ENCODE measurements at places on chromosomes 2 and 18.

GRCh38 chr2:70833246-70833645 lies 2.4 kb downstream of the CD207 start:
- no peak for DNase-seq

DNA sequence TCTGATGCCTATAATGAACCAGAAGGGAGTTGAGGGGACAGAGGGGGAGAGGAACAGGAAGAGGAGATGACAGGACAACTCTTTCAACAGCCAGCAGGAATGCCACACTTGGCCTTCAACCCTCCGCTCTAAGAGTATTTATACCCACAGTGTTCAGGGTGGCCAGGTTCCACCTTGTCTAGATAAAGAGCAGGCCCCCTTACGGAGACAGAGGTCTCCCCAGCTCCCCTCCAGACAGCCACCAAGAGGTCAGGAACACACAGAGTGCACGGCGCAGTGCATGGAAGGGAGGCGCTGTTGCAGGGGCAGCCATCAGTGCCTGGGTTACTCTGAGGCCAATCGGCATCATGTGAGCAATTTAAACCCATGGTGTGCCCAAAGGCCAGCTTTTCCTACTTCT lies 176.9 kb downstream of the SMAD7 start:
- DNase-seq = no peak

DNA sequence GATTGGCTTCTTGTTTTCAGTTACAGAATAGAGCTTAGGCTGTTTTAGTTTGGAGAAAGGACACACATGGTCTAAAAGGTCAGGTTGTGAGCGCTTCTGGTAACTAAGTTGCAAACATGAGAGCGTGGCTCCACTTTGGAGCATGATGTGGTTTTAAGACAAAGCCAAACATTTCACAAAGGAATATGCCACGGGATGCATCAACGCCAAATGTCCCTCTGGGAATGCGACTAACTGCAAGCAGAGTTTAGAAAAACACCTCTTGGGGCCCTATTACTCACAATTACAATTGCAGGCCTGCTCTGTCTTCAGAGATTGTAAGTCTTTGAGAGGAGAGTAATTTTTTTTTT lies 25.4 kb downstream of the MYO7B start:
- DNase-seq = no peak

DNA sequence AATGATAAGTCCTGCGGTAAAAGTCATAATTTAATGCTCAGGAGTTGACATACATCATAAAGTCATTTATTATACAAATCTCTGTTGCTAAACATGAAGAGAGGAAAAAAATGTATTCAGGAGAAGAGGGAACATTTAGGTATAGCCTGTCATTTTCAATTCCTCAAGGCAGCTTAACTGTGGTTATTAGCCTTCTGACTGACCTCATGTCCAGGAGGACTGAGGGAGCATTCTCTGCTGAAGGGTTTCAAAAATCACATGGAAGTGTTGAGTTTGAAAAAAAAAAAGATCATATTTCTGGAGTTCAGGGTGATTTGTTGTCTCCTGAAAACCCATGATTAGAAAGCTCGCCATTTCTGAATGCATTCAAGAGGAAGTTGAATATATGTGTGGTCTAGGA lies 1371.1 kb upstream of the LRRTM1 start:
- no peak for DNase-seq

DNA sequence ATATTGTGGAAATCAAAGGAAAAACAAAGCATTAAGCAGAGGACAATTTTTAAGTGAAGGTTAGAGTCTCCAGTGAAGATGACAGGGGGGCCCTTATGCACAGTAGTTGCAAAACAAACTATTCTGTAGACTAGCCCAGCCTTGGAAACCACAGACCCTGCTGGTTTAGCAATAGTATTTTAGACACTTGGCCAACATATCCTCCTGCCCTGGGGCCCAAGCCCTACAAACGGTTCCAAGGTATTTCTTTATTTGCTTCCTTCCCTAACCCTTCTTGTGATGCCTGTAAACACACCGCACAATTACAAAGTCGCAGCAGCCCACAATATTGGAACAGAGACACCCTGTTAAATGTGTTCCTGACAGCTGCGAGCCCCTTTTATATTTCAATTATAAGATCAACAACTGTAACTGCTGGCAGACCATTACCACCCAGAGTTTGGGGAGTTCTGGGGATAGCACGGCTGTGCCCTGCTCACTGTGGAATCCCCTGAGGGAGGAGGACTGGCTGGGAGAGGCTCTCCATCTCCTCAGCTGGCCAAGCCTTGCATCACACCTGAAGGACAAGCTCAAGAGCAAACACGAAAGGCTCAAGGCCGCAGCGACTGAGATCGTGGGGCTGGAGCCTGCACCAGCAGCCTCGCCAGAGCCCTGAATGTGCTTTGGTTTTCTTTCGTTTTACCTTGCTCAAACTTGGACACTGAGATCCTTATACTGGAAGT lies 282.2 kb upstream of the ATP5MC3 start:
- no peak for DNase-seq

GRCh38 chr2:226615891-226616290 lies 183.7 kb downstream of the IRS1 start:
- no peak for DNase-seq

DNA sequence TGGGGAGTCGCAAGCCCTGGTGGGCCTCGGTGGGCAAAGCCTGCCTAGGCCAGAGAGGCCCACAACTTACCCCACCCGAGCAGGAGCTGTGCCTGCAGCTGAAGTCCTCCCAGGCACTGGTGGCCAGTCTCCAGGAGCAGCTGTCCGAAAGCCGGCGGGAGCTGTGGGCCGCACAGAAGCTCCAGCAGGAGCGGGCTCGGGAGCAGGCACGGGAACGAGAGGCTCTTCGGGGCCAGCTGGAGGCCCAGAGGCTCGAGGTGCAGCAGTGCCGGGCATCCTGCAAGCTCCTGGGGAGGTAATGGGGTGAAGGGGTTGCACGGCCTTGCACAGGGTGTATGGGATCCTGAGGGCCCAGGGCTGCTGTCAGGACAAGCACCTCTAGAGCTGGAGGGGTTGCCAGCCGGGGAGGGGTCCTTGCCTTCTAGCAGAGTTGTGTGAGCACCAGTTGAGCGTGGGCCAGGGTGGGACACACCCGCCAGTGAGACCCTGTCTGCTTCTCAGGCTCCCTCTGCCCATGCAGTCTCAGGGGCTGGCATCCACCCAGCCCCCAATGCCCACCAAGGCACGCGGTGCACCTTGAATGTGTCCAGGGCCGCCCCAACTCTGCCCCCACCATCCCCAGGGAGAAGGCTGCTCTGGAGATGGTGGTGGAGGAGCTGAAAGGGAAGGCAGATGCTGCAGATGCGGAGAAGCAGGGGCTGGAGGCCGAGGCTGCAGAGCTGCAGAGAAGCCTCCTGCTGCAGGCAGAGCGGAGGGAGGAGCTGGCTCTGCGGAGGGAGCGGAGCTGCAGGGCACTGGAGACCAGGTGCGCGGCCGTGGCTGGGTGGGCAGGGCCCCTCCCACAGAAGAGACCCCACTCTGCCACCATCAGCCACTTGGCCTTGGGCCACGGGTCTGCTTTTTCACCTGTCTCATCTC lies 27.2 kb downstream of the CROCC2 start:
- no peak for DNase-seq

DNA sequence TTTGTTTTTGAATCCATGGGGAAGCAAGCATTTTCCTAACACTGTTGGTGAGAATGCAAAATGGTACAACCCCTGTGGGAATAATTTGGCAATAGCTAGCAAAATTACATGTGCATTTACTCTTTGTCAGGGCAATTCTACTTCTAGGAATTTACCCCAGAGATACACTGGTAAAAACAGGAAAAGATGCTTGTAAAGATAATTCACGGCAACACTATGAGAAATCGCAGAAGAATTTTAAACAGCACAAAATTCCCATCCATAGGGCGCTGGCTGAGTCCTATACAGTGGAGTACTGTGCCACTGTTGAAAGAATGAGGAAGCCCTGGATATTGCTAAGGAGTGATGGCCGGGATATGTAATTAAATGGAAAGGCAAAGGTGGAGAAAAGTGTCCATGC lies 75.8 kb downstream of the DGKD start:
- no peak for DNase-seq

DNA sequence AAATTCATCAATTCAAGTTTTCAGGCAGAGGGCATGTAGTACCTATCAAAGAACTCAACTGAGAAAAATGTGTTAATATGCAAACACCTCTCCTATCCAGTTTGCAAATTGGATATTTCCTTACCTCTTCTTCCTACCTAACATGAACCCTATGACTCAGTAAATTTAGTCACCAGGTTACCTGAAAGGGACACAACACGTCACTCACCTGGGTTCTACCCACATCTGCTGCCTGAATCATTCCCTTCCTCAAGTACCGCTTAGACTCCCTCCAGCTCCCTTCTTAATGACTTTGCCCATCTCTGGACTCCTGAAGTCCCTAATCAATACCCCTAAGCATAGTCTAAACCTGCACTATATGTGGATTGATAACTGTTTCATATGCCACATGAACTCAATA lies 10.4 kb downstream of the ANKRD44 start:
- no peak for DNase-seq

DNA sequence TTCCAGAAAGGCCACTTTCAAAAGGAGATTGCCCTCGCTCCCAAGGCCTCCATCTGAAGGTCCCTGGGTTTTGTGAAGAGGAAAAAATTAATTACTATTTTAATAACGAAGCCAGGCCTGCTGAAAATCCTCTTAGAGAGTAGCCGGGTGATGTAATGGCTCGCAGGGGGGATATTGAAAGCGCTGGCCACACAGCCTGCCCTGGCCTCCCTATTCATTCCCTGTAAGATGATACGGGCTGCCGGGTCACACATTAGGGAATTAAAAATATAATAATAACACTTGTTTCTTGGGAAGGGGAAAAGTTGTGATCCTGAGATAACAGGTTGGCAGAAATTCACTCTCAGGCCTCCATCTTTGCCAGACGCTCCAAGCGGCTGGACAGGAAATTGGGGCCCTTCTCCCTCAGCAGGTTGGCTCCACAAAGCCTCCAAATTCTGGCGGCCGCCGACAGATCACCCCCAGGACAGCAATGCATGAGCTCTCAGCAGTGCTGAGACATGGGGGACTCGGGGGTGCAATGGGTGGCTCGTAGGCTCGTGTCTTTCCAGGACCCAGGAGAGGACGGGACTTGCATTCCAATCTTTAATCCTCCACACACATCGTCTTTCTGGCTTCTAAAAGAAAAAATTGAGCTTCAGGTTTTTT lies 299.9 kb upstream of the SALL3 start:
- no peak for DNase-seq

- no peak for DNase-seq
Measured at GRCh38 chr2:31197669-31198068, 19.6 kb downstream of the CAPN14 start.

- DNase-seq = no peak
Measured at GRCh38 chr2:134501476-134502091, 217.2 kb downstream of the TMEM163 start.

GRCh38 chr2:224221455-224221913 lies 180.4 kb downstream of the FAM124B start:
- DNase-seq = no peak

GRCh38 chr18:55351980-55352714 lies 235.8 kb downstream of the TCF4 start:
- DNase-seq = peak; percentile 37

DNA sequence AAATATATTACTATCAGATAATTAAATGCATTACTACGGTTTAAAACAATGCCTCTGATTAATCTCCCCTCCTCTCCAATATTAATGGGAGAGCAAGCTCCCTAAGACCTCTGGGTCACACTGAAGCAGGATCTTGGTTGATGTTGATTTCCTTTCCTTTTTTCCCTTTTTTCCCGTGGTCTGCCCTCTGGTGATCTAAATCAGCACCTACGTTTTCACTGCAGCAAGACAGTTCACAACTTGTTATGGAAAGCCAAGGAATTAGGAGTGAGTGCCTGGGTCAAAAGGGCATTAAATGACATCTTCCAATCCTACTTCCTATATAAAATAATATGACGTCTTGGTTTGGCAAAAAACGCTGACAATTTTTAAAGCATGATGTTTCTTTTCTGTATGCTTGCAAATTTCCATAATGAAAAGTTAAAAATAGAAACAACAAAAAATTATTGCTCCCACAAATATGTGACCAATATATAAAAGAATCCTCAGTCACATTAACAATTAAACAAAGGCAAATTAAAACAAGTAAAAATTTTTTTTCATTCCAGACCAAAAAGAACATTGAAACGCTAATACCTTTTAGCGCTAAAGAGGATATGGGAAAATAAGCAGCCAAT lies 7.9 kb upstream of the CFAP36 start:
- no peak for DNase-seq

GRCh38 chr18:3088449-3088848 lies 75.5 kb upstream of the LPIN2 start:
- DNase-seq = no peak

DNA sequence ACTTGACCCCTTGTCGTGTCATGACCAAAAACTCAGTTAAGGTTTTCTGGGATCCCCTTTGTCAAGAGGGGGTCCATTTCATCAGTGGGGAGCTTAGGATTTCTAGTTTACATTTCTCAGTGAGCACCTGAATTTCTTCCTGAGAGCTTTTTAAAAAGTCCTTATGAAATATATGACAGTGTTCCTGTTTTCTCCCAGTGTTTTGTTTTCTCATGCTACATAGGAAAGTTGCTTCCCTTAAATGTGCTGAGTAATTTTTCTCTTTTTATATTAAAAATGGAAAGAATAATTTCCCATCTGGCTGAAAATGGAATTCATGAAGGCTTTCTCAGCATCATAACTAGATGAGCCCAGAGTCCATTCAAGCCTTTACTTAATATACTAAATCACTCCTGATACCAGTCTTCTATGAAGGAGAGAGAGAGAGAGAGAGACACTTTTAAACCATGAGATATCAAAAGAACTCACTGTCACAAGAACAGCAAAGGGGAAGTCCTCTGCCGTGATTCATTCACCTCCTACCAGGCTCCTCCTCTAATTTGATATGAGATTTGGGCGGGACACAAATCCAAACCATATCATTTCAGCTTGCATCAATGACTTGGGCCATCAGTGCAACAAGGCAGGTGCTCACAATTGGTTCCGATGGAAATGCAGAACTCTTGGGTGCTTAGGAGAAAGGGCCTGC lies 61.1 kb downstream of the XRCC5 start:
- DNase-seq = no peak

- no peak for DNase-seq
Measured at GRCh38 chr2:156396126-156396525, 40.1 kb upstream of the GPD2 start.

GRCh38 chr2:149552226-149552625 lies 35.3 kb downstream of the MMADHC start:
- DNase-seq = no peak

DNA sequence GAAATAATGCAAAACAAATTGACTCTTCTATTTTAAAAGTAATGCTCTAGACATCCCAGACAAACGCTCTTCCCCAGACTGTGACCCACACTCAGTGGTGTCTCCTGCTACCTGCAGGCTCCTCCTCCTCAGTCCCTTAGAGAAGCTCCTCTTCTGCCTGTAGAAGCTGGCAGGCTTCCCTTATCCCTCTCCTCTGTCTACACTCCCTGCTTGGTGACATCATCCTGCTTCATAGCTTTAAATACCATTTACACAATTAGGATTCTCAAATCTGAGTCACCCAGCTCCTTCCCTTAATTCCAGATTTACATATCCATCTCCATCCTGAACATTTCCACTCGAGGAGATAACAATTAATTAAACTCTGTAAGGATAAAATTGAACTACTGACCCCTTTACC lies 167.9 kb downstream of the FBXO15 start:
- no peak for DNase-seq

GRCh38 chr2:236237468-236238190 lies 26.6 kb downstream of the ASB18 start:
- DNase-seq = no peak

All from caudate nucleus (tissue), 63 donors.